ENCODE measurements at places on chromosomes 2 and 18.

GRCh38 chr18:48928787-48929186, 22.0 kb downstream of the SMAD7 start:
- DNase-seq, result no peak

DNA sequence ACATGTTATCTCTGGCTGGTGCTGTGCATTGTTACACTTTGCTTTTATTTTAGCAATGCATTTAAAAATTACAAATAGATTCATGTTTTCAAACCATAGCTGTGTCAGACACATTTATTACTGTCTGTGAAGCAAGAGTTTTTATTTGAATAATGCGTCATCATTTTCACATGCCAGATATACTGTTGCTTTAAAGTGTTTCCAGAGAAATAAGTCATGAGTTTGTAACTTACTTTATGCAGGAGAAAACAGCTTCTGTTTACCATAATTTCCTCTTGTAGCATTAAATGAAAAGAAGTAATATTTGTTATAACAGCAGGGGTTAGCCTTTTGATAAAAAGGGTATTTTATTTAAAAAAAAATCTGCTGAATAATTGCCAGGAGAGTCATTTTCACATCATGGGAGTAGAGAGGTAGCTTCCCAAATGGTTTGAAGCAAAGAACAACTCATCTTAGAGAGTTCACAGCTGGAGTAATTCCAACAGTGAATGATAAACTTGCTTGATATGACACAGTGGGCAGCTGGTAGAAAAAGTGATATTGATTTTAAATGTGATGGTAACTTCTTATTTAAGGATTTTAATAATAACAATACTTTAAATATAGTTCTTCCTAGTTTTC, 1274.5 kb upstream of the CRIM1 start:
- no peak for DNase-seq

GRCh38 chr2:46306330-46306751, 9.1 kb downstream of the EPAS1 start:
- DNase-seq, result no peak

- DNase-seq, result no peak
Observed at GRCh38 chr2:33064349-33064801, 117.6 kb downstream of the LTBP1 start.
